GM13977 (cell line): ENCODE measurements at places on chromosomes 12 and 14.
A peak's percentile ranks its signal among the peaks of the same experiment; 100 is the strongest.

- DNase-seq, result no peak
These were observed 155.0 kb downstream of the NUAK1 start for GRCh38 chr12:105983622-105984320.

DNA sequence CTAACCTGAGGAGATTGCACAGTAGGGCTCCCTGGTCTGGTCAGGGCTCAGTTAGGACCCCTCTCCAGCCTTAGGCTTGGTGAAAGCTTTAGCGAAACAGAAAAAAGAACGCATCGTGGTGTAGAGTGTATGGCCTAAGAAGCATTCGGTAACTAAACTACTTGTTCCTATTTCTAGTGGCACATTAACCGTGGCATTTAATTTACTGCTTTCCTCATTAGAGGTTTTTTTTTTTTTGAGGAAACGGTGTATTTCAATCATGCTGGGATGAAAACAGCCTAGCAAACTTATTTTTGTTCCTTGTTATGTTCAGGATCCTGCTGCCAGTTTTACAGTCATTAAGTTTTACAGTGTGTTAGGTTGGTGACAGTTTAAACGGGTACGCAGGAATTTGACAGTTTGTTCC is 518 bp upstream of the OSBPL8 start:
- DNase-seq, result no peak

GRCh38 chr14:92737619-92738188 is 10.7 kb downstream of the LGMN start:
- no peak for DNase-seq

DNA sequence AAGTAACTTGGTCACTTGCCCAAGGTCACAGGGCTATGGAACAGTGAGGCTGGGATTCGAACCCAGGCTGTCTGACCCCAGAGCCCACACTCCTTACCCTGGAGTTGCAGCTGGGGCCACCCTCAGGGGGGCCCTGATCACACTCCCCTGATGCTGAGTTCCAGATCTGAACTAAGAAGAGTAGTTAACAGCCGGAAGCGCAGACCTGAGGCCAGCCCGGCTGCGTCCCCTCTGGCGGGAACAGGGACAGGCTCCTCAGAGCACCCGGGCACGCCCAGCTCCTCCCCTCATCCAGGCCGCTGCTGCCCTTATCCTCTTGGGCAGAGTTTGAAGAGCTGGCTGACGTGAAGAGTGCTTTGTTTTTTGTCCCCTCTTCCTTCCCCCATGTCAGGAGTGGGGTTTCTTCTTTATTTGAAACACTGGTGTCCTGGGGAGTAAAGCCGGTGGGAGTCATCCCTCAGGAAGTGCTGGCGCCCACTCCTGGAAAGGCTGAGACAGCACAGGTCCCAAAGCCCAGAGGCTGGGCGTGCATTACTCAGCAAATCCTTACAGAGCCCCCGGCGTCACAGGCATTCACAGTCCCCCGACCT is 8.7 kb downstream of the PHB2 start:
- DNase-seq, result peak; percentile 68
